ENCODE measurements at places on chromosomes 4 and X.
A peak's percentile ranks its signal among the peaks of the same experiment; 100 is the strongest.

GRCh38 chr4:178173771-178174170 is 731.5 kb upstream of the AGA start:
- no peak for DNase-seq

GRCh38 chrX:84956304-84956703 is 47.4 kb upstream of the APOOL start:
- DNase-seq: no peak

DNA sequence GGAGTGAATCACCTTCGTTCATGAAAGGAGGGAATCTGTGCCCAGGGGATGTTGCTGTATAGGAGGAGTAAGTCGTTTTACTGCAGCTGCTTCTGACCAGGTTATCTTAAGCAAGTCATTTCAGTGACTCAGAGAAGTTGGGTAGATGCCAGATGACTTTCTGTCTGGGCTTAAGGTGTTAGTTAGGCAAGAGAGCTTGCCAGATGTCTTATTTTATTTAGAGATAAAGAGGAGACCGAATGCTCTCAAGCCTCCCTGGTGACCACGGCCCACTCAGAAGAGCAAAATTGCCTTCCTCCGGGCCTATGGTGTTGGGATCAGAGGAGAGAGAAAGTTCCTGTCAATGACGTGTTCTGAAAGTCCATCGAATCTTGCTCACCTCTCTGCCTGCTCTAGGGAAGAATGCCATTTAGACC is 16.3 kb upstream of the ZNF827 start:
- no peak for DNase-seq

- DNase-seq: no peak
Observed at GRCh38 chr4:37320513-37321235, 76.1 kb downstream of the NWD2 start.

DNA sequence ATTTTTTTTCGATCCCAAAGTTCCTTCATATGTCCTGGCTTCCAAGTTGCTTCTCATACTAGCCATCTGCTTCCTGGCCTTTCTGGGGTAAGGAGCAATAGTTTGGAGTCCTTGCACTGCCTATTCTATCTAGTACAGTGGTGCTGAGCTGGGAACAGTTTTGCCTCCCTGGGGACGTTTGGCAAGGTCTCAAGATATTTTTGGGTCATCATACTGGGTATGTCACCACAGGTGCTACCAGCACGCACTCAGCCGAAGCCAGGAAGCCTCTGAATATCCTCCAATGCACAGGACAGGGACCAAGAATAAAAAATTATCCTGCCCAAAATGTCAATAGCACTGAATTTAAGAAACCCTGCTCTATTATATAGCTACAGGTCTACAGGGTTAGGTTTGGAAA is 35.4 kb upstream of the TMSB15B start:
- DNase-seq: no peak

DNA sequence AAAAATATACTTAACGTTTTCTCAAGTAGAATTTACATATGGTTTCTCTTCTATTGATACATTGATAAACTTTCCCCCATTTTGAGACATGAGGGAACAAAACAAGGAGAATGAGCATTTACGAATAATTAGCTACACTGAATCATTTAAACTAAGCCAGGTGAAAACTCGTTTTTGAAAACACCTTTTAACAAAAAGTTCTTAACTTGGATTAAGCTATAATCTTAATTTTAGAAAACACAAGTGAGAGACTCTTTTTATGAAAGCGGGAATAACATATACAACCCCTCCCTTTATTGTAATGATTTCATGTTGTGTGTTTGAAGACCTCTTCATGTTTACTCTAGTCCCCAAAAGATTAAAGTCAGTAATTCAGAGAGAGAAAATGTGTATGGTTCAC is 20.1 kb downstream of the PDLIM3 start:
- DNase-seq: no peak

DNA sequence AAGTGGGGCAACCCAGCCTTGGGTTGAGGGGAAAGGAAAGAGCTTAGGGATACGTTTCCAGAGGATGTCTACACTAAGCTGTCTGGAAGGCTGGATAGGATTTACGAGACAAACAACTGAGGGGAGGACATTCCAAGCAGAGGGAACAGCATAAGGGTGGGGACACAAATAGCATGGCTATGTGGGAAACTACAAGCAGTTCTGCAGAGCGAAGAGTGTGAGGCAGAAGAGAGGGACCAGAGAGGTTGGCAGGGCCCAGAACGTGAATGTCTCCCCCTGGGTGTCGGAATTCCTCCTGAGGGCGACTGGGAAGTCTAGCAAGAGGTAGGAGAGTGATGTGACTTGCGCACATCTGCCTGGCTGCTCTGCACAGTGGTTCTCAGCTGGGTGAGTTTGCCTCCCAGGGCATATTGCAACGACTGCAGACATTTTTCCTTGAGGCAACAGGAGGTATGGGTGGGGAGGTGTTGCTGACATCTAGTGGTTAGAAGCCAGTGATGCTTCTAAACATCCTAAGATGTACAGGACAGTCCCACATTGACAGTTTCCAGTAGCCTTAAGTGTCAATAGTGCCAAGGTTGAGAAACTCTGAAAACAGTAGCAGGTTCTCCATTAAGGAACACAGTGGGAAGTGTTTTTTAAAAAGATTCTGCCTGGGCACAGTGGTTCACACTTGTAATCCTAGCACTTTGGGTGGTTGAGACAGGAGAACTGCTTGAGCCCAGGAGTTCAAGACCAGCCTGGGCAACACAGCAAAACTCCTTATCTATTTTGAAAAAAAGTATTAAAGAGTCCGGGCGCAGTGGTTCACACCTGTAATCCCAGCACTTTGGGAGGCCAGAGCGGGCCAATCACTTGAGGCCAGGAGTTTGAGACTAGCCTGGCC is 9.2 kb downstream of the NDUFA1 start:
- DNase-seq: no peak

- DNase-seq: no peak
Observed at GRCh38 chr4:75612306-75612705, 18.0 kb downstream of the CDKL2 start.

DNA sequence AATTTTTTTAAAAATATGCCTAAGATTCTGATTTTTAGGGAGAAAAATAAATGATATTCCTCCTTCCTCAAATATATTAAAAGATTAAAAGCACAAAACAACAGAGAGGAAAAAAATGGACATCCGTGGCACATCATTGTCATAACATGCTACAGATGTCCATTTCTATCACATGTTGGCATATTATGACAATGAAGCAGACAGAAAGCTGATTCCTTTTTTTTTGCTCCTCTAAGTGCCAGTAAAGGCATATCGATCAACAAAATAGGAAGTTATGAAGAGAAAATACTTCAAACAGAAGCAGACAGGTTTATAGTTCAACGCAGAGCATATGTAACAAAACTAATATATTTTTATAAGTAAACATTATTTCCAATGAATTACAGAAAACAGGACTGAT is 11.2 kb downstream of the KLHL8 start:
- no peak for DNase-seq

GRCh38 chr4:104973708-104974107 is 173.0 kb upstream of the TET2 start:
- DNase-seq: no peak

DNA sequence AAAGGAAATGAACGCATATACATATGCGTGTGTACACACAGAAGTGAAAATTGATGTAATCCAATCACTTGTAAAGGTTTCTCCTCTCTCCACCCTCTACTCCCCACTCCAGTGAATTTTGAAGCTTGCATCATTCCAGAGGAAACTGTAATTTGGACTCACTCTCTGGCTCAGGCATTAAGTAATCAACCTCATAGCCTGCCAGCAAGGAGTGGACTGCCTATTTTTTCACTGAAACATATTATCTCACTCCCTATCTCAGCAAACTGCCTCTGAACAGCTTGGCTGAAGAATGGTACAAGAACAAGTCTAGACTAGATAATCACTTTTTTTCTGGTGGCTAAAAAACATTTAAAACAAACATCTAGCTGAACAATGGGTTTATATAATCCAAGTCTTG is 124.2 kb downstream of the C4orf51 start:
- no peak for DNase-seq

- no peak for DNase-seq
Observed at GRCh38 chr4:176788971-176789370, 3.8 kb downstream of the VEGFC start.

DNA sequence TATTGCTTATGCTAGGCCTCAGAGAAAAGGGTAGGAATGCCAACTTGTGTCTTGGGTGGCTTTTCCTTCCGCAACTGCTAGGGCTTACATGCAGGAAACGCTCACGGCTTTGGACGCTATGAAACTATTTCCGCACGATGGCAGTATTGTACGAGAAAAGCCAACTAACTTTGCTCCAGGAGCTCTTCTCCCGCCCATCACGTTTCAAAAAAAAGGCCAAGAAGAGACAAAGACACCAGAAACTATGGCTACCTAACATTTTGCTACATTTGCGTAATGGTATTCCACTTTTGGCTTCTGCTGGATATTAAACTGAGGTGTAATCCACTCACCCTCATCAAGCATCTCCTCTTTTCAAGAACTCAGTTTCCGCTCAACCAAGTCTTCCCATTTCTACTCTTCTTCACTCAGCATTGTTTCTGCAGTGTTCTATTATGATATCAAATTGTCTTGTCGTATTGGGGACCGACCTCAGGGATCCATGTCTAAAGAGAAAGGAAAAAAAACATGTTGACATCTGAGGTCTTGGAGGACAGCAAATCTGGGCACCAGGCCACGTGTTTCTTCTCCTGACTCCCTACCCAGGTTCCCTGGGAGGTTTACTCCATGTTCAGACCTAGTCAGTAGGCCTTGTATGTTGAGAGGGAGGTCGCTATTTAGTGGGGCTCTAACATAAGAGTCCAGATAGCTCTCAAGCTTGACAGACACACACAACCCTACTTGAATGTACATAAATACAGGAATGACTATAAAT is 239.4 kb upstream of the STK26 start:
- DNase-seq: peak; percentile 82

DNA sequence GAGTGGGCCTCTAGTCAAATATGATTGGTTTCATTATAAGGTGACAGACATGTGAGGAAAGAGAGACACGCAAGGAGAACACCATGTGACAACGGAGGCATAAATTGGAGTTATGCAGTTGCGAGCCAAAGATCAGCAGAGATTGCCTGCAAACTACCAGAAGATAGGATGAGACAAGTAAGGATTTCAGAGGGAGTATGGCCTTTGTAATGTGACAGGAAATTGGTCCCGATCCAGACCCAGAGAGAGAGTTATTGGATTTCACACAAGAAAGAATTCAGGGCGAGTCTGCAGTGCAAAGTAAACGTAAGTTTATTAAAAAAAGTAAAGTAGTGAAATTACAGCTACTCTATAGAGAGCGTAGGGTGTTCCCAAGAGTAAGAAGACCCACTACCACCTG is 35.7 kb upstream of the NDST4 start:
- no peak for DNase-seq

- no peak for DNase-seq
Observed at GRCh38 chrX:134171661-134172587, 65.1 kb upstream of the CCDC160 start.

- no peak for DNase-seq
Observed at GRCh38 chrX:68703846-68704245, 56.4 kb downstream of the STARD8 start.

DNA sequence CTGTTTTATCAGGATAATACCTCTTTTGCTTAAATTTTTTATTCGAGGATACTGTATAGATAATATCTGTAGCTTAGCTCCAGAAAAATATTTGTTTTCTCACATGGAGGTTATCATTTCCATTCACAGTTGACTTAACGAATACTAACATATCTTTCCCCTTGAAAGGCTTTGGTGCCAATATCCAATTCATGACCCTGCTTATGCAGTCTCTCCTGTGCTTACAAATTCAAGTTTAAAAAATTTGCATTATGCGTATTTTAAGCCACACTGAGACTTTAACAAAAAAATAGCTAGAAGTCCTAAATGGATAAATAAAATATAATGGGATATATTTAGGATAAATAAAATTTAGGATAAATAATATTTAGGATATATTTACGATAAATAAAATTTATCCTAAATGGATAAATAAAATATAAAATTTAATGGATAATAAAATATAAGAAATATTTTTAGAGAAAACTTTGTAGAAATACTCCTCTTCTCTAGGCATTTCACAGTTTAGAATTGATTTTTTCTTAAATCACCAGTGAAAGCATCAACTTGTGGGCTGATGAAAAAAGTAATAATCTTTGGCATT is 22.5 kb downstream of the GUCY1B1 start:
- DNase-seq: no peak

DNA sequence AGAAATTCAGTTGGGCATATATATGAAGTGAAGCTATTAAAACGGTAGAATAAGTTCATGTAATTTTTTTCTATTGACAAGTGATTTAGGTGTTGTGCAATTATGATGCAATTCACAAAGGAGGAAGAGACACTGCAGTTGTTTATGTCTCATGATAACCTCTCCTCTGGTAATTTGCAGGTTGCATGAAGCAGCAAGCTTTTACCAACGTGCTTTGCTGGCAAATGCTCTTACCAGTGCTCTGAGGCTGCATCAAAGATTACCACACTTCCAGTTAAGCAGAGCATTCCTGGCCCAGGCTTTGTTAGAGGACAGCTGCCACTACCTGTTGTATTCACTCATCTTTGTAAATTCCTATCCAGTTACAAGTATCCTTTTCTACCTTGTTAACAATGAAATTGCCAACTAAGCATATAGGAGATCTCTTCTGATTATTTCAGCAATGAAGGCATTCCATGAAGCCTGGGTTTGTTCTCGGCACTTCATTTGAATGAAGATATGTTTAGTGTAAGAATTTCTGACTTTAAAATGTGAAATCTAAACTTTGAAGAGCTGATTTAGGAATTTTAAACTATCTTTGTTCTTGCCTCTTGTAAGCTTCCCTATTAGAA is 3.9 kb downstream of the TMEM33 start:
- DNase-seq: no peak

DNA sequence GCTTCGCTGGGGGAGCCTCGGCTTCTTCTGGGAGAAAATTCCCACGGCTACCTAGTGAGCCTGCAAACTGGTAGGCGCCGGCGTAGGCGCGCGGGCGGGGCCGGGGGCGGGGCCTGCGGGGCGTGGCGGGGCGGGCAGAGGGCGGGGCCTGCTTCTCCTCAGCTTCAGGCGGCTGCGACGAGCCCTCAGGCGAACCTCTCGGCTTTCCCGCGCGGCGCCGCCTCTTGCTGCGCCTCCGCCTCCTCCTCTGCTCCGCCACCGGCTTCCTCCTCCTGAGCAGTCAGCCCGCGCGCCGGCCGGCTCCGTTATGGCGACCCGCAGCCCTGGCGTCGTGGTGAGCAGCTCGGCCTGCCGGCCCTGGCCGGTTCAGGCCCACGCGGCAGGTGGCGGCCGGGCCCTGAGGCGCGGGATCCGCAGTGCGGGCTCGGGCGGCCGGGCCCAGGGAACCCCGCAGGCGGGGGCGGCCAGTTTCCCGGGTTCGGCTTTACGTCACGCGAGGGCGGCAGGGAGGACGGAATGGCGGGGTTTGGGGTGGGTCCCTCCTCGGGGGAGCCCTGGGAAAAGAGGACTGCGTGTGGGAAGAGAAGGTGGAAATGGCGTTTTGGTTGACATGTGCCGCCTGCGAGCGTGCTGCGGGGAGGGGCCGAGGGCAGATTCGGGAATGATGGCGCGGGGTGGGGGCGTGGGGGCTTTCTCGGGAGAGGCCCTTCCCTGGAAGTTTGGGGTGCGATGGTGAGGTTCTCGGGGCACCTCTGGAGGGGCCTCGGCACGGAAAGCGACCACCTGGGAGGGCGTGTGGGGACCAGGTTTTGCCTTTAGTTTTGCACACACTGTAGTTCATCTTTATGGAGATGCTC is at the start of gene HPRT1:
Gene HPRT1, plus strand, starts transcription at position 161 of the 857 bp plus-strand sequence. Its CDS starts 147 bp downstream, at position 308.
- DNase-seq: peak; percentile 68

- no peak for DNase-seq
Observed at GRCh38 chr4:151908201-151908600, 147.4 kb upstream of the GATB start.

All from nucleus accumbens (tissue), 56 donors.